NCI-H69 (cell line): ENCODE measurements at places on chromosomes 7 and 10.
A peak's percentile ranks its signal among the peaks of the same experiment; 100 is the strongest.

GRCh38 chr7:55107946-55108345 is 89.1 kb downstream of the EGFR start:
- DNase-seq = no peak

- peak; percentile 82 for DNase-seq
These were observed 32.7 kb downstream of the ABCB5 start for GRCh38 chr7:20647908-20648776.

DNA sequence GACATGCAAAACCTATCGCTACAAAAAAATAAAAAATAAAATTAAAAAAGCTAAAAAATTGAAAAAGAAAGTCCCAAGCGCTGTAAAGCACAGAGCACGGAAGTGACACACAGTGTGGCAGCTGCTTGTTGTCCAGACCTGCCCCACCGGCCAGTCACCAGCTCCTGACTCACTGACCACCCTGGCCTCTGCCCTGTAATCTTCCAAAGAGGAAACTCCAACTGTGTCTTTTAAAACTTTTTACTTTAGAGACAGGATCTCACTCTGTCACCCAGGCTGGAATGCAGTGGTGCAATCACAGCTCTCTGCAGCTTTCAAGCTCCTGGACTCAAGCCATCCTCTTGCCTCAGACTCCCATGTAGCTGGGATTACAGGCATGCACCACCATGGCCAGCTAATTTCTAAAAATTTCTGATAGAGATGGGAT is 23.6 kb downstream of the GNA12 start:
- no peak for DNase-seq

DNA sequence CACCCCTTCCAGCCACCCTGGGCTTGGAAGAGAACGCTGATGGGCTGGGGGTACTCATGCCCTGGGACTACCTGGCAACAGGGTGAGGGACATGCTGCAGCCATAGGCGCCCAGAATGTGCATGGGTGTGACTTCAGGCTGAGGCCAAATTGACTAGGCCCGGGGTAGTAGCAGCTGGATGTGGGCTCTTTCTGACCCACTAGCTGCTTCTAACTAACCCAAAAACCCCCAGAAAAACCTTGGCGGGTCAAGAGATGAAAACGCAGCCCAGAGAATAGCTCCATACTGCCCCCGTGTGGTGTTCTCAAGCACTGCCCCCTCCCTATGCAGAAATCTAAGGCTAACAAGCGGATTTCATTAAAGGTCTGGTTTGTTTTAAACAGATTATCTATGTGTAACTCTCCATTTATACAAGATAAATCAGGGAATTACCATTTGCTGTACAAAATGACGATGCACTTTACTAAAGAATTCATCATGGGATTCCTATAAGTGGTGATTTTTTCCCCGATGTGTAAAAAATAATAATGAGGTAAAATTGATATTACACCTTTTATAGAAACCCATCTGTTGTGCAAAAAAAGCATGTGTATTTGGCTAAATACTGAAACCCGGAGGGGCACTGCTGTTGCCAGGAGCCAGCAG is 4.2 kb downstream of the SMARCD3 start:
- peak; percentile 50 for DNase-seq

GRCh38 chr10:62724465-62724864 is 80.1 kb upstream of the ADO start:
- no peak for DNase-seq

DNA sequence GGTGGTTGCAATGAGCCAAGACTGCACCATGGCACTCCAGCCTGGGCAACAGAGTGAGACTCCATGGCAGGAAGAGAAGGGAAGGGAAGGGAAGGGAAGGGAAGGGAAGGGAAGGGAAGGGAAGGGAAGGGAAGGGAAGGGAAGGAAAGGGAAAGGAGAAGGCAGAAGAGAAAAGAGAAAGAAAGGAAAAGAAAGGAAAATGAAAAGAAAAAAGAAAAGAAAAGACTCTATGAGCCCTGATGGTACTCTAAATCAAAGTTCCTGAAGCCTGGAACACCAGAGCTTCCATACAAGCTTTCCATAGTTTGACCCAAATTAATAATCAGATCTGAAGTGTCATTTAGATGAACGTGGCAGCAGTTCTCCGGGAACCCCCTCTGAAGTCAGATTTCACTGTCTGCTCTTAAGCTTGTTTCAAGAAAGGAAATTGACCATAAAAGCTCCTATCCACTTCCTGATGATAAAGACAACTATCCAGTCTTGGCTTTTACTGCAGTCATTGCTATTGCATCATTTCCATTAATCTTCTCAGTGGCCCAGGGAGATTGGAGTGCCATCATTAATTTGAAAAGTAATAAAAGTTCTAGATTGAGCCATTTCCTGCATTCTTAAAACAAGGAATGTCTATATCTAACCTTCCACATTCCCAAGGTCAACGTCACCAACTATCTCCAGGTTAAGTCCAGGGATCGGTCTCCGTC is 44.2 kb upstream of the FRMD4A start:
- no peak for DNase-seq

- no peak for DNase-seq
These were observed 240.4 kb upstream of the CELF2 start for GRCh38 chr10:10777279-10777678.

- DNase-seq = no peak
These were observed 5.9 kb downstream of the TAS2R16 start for GRCh38 chr7:122989577-122989976.

GRCh38 chr7:139479620-139480019 is 3.9 kb downstream of the KLRG2 start:
- DNase-seq = peak; percentile 71

GRCh38 chr10:12587451-12587888 is 238.1 kb downstream of the CAMK1D start:
- DNase-seq = peak; percentile 86

- DNase-seq = no peak
These were observed 132.0 kb downstream of the WNT2 start for GRCh38 chr7:117190746-117191435.

- no peak for DNase-seq
These were observed 72.3 kb upstream of the KLF6 start for GRCh38 chr10:3857318-3857717.

DNA sequence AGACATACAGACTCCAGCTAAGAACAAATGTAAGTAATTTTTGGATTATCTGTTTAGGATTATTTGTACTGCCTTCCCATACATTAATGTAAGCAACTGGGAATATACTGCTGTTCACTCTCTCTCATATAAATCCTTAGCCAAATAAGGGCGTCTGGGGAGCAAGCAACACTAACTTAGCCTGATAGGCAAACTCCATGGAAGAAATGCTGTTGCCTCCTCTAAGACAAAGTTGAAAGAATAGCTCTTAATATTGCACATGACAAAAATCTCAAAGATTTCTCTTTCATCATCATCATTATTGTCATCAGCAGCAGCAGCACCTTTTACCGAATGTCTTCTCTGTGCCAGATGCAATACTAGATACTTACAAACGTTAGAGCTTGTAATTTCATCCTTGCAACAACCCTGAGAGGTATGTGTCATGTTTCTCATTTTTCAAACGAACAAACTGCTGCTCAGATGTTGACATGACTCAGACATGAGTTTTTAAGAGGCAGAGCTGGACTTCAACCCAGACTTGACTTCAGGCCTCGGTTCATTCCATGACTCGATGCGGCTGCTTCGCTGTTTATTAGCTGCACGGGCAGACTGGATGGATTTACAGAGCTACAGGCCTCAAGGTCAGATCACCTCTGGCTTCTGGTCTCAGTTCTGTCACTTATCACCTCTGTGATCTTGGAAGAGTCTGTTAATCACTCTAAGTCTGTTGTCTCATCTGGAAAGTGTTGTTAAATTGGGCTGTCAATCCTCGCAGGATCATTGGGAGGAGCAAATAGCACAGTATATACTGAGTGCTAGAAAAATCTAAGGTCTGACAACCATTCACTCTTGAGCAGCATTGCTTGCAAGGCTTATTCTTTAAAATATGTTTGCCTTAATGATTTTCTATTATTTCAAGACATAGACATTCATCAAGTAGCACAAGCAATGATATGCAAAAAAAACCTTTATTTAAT is 126.3 kb upstream of the CELF2 start:
- no peak for DNase-seq

DNA sequence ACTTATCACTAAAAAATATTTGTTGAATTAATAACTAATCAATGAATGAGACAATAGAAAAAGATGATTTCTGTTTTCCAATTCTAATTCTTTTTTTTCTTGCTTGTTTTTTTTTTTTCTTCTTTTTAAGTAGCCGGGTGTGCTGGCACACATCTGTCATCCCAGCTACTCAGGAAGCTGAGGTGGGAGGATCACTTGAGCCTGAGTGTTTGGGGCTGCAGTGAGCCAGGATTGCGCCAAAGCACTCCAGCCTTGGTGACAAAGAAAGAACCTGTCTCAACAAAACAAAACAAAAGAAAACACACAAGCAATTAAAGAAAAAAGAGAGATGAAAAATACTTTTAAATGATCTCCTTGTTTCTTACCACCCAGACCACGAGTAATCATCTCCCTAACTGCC is 1109.3 kb downstream of the REEP3 start:
- no peak for DNase-seq

DNA sequence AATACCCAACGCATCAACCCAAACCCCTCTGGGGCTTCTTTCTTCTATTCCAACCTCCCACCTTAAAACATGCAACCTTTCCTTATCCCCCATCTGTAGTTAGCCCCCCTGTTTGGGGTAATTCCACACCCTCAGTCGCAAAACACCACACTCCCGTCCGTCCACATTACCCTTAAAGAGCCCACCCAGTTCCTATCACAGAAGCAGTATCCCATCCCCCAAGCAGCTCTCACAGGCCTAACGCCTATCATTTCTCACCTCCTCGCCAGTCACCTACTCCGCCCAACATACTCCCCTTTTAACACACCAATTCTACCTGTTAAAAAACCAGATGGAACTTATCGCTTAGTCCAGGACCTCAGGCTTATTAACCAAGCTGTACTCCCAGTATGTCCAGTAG is 63.7 kb downstream of the LRRC17 start:
- DNase-seq = no peak

GRCh38 chr10:47029181-47030009 is 118.2 kb downstream of the PTPN20 start:
- DNase-seq = no peak

GRCh38 chr7:122257056-122257455 is 47.5 kb downstream of the FEZF1 start:
- DNase-seq = no peak

GRCh38 chr10:5460468-5461202 is 38.7 kb downstream of the CALML5 start:
- DNase-seq = no peak

DNA sequence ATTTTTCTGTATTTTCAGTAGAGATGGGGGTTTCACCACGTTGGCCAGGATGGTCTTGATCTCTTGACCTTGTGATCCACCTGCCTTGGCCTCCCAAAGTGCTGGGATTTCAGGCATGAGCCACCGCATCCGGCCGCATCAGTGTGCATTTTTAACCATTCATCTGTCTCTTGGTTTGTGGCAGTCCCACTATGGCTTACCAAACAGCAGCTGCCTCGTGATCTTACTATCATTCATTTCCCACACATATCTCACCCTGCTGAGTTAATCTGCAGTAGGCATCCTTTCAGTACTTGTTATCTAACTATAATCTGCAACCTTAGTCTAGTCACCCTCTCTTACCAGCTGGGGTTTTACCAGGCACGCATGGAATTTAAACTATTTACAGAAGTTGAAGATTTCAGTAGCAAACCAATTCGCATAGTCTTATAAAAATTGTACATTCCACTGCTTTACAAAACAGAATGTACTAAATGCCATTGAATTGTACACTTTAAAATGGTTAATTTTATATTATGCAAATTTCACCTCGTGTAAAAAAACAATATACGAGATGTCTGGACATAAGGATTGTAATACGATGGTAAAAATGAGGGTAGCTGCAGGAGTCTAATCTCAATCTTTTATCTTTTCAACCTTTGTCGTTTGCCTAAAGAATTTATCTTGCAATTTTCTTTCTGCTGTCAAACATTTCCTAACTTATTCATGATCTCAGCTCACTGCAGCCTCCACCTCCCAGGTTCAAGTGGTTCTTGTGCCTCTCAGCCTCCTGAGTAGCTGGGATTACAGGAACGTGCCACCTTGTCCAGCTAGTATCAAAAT is 4.6 kb upstream of the TBC1D12 start:
- DNase-seq = no peak

- peak; percentile 89 for DNase-seq
These were observed 523 bp upstream of the CDH23 start for GRCh38 chr10:71396084-71396710.

- peak; percentile 91 for DNase-seq
These were observed at the start of the genes ANAPC16 and ASCC1 for GRCh38 chr10:72215611-72216549. Gene ANAPC16, plus strand, starts transcription at chr10:72216012. Its CDS starts 7,903 bp downstream, at chr10:72223915. Gene ASCC1, minus strand, starts transcription at chr10:72216276. Its CDS starts 2,978 bp downstream, at chr10:72213298.

- peak; percentile 92 for DNase-seq
These were observed 239.1 kb downstream of the PHF14 start for GRCh38 chr7:11212816-11213215.

DNA sequence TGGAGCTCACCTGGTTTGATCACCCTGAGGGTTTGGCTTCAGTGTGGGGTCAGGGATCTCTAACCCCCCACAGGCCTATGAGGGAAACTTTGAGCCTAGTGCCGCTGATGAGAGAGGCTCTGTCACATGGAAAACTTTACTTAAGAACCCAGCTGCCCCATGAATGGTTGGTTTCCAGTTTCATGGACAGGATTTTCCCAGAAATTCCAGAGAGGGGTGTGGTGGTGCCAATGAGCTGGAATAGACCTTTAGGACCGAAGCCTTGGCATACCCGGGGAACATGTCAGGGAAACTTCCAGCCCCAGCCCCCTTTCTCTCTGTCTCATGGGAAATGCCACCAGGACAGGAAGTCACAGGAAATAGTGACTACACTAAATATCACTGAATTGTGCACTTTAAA is 36.9 kb downstream of the AKR1B1 start:
- DNase-seq = no peak

DNA sequence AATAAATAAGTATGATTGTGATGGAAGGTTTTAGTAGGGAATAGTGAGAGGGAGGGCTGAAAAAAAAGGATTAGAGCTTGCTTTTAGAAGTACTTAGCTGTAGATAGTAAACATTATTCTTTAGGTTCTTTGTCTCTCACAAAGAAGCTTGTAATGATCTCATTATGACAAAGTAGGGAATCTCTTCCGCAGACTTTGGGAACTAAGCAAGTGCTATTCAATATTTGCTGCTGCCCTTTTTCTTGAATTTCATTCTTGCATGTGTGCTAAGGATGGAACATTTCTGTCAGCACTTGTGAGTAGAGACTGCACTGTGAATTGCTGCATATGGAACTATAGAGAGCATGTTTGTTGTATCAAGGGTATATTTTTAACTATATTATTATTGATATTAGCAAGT is 173.4 kb downstream of the ST7 start:
- DNase-seq = peak; percentile 69

- no peak for DNase-seq
These were observed 2.8 kb downstream of the PRF1 start for GRCh38 chr10:70599791-70600190.
